ENCODE measurements at places on chromosomes 3 and 15. TPM values are rescaled to one million over a fixed set of nuclear protein-coding genes. Genes with fewer than 3 reads are reported as not detected.
A peak's percentile ranks its signal among the peaks of the same experiment; 100 is the strongest.

- peak; percentile 64 for DNase-seq
These were observed 154.4 kb downstream of the TUSC7 start for GRCh38 chr3:116863822-116864589.

DNA sequence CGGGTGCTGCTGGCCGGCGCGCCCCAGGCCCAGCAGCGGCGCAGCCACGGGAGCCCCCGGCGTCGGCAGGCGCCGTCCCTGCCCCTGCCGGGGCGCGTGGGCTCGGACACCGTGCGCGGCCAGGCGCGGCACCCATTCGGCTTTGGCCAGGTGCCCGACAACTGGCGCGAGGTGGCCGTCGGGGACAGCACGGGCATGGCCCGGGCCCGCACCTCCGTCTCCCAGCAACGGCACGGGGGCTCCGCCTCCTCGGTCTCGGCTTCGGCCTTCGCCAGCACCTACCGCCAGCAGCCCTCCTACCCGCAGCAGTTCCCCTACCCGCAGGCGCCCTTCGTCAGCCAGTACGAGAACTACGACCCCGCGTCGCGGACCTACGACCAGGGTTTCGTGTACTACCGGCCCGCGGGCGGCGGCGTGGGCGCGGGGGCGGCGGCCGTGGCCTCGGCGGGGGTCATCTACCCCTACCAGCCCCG, 777 bp downstream of the LOXL1 start:
- DNase-seq: no peak

DNA sequence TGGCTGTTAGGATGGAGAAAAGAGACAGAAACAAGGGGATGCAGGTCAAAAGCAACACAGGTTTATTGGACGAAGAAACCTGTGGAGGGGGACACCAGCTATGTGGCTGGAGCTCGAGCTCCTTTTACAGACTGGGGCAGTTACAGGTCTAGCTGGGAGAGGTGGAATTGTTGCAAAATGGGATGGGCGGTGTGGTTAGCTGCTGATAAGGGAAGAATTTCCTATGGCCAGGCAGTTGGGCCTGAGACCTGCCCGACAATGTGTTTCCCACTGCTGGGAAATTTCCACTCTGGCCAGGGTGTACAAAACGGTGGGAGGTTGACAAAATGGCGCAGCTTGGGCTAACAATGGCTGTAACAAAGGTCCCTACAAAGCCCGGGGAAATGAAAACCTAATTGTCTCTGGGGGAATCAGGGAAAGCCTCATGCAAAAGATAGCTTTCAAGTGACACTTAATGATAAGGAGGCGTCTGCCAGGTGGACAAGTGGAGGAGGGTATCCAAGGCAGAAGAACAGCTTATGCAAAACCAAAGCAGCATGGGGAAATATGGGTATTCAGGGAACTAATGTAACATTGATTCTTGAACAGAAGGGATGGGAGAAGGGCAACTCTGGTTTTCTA, 137.4 kb upstream of the SGO1 start:
- no peak for DNase-seq

DNA sequence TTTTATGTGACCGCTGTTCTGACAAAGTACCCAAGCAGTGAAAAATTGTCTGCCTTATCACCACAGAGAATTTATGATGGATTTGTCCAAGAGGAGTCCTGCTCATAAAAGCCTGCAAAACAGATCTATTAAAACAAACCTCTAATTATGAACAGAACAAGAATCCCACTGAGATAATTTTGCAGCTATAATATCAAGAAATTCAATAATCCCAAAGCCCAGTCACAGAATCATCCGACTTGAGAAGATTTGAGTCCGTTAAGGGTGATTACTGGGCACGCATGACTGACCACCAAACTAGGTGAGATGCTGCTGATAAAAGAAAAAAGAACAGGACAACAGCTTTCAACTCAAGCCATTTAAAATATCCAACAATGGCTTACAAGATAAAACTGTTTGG, 231.0 kb upstream of the WNT5A start:
- DNase-seq: no peak

DNA sequence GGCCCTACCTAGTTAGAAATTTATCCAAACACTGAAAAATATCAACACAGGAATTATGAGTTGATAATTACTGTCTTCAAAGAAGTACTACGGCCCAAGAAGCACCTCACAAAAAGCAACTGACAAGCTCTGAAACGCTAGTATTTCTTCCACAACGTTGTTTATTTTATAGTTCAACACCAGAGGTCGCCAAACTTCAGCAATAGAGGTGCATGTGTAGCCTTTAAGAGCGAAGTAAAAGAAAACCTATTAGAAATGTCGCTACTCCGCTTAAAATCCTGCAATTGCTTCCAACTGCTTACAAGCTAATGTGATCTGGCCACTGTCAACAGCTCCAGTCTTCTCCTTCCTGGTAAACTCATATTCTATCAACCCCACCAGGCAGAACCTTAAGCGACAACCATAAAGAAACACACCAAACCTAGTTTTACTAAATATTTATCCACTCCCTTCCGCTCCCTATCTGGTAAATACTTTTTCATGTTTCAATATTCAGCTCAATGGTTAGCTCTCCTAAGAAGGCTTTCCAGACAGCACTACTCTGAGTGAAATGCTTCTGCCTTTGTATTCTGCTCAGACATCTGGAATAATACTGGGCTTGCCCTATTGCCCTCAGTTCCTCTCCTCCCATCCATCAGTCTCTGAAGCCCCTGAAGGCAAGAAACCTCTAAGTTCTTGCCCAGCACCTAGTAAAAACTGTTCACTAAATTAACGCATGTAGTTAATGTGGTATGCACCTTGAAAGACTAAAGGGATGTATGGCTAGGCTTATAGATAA, 110.2 kb downstream of the NR1I2 start:
- DNase-seq: peak; percentile 71

- peak; percentile 38 for DNase-seq
These were observed 8.2 kb upstream of the ESYT3 start for GRCh38 chr3:138426211-138426610.

- no peak for DNase-seq
These were observed 39.1 kb downstream of the MRPL46 start for GRCh38 chr15:88428053-88428452.

- no peak for DNase-seq
These were observed 5.3 kb downstream of the SEMA7A start for GRCh38 chr15:74428442-74428787.

The MBNL1 gene
- total RNA-seq: 664 TPM

The TMEM212 gene
- total RNA-seq: not detected

The KCNAB1 gene
- total RNA-seq: under 0.01 TPM

GRCh38 chr3:47228088-47228487, 54.5 kb downstream of the KIF9 start:
- DNase-seq: no peak

DNA sequence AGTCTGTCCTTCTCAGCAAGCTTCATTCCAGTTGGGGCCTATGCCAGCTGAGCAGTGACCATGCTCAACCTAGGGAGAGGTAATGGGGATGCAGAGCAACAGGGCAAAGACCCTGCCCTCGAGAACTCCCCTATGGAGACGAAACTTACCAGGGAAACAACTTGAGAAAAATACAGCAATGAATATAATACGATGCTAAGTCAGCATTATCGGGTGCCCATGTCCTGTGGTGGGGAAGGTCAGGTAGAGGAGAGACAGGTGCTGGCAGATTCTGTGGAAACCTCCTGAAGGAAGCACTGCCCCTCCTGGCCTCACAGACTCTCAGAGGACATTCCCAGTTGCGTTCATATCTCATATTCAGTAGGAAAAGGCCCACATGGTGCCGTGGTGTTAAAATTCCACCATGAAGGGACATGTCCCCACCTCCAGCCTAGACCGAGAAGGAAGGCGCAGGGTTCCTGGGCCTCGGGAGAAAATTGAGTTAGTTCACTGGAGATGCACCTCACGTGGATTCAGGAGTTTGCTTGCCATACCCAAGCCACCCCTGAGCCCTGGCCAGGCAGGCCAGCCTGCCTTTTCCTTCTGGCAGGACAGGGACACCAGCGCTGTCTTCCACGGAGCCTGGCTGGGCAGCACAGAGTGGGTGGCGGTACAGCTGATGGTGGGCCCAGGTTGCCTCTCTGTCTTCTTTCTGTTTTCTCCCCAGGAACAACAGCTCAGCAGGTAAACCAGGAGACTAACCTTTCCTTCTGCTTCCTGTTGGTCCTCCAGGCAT, 62.4 kb downstream of the BOC start:
- no peak for DNase-seq

DNA sequence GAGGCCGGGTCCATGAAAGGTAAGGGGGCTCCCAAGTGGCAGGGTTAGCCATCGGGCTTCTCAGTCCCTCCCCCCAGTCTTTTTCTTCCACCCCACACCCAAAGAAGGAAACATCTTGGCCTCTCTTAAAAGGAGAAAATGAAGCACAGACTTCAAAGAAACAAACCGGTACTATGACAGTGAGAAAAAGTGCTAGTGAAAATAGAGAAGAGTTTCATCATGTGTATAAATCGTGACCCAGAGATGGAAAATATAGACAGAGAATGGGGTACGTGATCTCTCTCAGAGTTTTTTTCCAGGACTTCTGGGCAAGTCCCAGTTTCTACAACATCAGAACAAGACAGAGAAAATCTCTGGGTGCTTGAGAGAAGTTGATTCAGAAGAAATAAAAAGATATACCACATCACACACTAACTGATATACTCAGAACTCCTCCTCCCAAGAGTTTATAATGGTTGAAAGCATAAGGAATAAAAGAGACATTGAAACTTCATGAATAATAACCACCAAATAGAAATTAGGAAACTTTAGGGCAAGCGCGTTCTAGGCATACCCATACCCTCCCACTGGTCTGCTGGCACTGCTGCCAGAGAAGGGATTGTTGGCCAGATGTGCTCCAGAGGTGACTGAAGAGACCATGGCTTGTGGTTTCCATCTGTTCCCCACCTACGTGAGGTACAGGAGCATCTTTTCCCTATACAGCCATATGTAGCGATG, 318.9 kb upstream of the CHRM5 start:
- DNase-seq: no peak

- DNase-seq: no peak
These were observed 37.4 kb downstream of the ST6GAL1 start for GRCh38 chr3:186967686-186968085.

The EPHB3 gene
- total RNA-seq: 0.83 TPM

- DNase-seq: no peak
These were observed 397.2 kb downstream of the GAP43 start for GRCh38 chr3:116020495-116020894.

The IQCF5 gene
- total RNA-seq: not detected

- peak; percentile 35 for DNase-seq
These were observed 775 bp downstream of the ARNT2 start for GRCh38 chr15:80404761-80405553.

DNA sequence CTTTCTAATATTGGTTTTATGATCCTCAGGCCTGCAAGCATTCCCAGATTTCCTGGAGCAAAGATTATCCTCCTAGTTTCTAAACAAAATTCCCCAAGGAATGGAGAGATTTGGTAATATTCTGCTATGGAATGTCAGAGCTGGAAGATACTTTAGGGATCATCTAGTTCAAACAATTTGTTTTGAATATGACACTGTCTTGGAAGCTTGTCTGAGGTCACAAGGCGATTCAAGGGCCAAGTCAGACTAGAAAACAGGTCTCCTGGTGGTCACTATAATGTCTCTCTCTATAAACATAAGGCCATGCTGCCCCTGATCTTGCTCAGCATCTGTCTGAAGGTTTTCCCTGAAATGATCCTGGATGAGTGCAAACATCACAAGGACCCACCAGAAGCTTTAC, 143.4 kb upstream of the BCL6 start:
- no peak for DNase-seq

- DNase-seq: no peak
These were observed 69.4 kb upstream of the FILIP1L start for GRCh38 chr3:100183608-100184125.

- DNase-seq: no peak
These were observed 91.7 kb upstream of the MITF start for GRCh38 chr3:69647511-69648110.

The GUCA1C gene
- not detected for total RNA-seq

The XCR1 gene
- total RNA-seq: not detected

The CACNA1D gene
- under 0.01 TPM for total RNA-seq

- no peak for DNase-seq
These were observed 122.8 kb upstream of the ABHD17C start for GRCh38 chr15:80572337-80572736.

The DNAH12 gene
- total RNA-seq: under 0.01 TPM

The FAM81A gene
- not detected for total RNA-seq

GRCh38 chr3:60756241-60757030, 494.8 kb downstream of the FHIT start:
- DNase-seq: no peak

The SNTN gene
- not detected for total RNA-seq

The MCF2L2 gene
- total RNA-seq: under 0.01 TPM

DNA sequence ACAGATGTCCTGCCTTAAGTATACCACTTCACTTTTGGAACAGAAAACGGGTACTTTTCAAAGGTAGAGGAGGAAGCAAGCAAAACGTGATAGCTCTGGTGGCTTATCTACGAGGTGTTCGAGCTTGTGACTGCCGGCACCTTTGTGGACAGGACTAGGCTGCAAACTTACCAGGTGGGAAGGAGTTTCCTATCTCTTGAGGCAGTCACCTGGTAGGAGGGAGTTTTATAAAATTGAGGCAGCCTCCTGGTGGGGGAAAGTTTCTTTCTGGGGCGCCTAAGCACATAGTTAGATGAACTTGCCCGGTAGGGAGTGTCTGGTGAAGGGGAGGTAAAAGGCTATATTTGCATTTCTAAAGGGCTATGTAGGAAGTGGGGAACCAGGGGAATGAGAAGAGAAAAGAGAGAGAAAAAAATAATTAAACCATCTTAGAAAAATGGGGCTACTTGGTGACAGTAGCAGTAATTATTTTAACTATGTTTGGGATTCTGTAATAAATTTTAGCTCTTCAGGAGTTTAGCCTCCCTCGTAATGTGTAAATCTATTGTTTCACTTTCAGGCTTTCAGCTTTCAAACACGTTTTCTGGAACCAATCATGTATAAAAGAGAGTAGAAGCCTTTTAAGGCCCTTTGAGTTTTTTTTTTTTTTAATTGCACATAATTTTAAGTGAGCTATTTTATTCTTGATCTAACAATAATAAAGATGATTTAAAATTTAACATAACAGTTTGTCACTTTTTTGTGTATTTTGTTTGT, 131.0 kb downstream of the IL5RA start:
- no peak for DNase-seq

The ITIH4 gene
- 0.28 TPM for total RNA-seq

GRCh38 chr3:55245351-55245750, 241.8 kb downstream of the WNT5A start:
- peak; percentile 11 for DNase-seq

The GBE1 gene
- total RNA-seq: 90.3 TPM

The CD96 gene
- total RNA-seq: 0.28 TPM

- peak; percentile 60 for DNase-seq
These were observed 119.0 kb upstream of the DLG1 start for GRCh38 chr3:197417441-197417840.

GRCh38 chr3:14861446-14862302, 42.9 kb downstream of the FGD5 start:
- no peak for DNase-seq

Data from IMR-90 (cell line).